OCI-M1 (cell line): ENCODE measurements at places on chromosomes 2 and 18.

- DNase-seq: no peak
Measured at GRCh38 chr2:218882461-218882816, 1.8 kb downstream of the WNT10A start.

- DNase-seq: no peak
Measured at GRCh38 chr2:96083064-96083939, 33.1 kb downstream of the ADRA2B start.

GRCh38 chr18:45565280-45565970 lies 49.9 kb upstream of the SLC14A2 start:
- DNase-seq: no peak

- no peak for DNase-seq
Measured at GRCh38 chr2:207015901-207016300, 76.6 kb downstream of the CPO start.

DNA sequence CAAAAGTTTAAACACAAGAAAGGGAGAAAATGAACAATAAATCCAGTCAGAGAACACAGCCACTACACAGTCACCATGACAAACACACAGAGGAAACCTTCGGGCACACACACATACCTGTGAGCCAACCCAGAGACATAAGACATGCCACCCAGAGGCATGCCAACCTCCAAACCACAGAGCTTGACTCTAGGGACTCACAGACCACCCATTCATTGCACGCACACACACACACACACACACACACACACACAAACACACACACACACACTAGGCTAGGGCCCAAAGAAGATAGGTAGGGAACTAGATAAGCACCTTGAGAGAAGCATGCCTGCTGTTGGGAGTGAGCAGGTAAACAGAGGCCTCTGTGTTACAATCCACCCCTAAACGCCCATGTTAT lies 9.1 kb downstream of the SIX3 start:
- DNase-seq: no peak

DNA sequence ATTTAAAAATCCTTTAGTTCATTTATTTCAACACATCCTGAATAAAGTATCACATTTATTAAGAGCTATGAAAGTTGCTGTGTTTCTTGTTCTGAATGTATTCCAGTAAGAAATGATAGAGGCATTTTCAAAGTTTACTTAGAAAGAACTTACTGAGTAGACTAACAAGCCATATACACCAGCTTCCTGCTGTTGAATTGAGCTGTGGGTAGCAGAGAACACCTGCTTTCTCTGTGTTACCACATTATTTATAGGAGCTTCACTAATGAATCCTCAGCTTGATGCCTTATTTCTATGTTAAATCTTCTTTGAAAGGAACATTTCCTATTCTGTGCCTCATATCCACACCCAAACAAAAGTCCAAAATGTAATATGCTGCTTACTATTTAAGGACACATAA lies 115.4 kb downstream of the CCDC141 start:
- DNase-seq: no peak

GRCh38 chr2:188089901-188090300 lies 201.8 kb upstream of the GULP1 start:
- DNase-seq: no peak
